Upper lobe of left lung (tissue), 6 donors: ENCODE measurements at places on chromosomes 13 and 19. TPM values are rescaled to one million over a fixed set of nuclear protein-coding genes. Genes with fewer than 3 reads are reported as not detected.

GRCh38 chr13:96020155-96020575 lies 33.0 kb downstream of the UGGT2 start:
- no peak for DNase-seq

DNA sequence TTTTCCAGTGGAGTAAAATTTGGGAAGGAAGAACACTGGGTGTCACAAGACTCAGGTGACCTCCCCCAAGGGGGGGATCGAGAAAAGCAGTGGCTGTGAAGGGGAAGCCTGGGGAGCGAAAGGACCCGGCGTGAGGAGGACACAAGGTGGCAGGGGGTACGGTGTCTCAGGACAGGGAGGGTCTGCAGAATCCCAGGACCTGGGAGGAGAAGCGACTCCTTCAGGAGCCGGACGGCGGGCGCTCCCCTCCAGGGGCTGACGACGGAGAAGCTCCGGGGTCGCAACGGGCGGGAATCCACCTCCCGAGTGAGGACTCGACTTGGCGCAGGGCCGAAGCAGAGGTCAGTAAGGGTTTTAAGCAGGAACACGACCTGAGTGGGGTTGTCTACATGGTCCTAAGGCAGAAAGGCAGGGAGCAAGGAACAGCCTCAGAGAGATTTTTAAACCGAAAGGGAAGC lies 529 bp downstream of the ZNF836 start:
- DNase-seq = peak; percentile 74

DNA sequence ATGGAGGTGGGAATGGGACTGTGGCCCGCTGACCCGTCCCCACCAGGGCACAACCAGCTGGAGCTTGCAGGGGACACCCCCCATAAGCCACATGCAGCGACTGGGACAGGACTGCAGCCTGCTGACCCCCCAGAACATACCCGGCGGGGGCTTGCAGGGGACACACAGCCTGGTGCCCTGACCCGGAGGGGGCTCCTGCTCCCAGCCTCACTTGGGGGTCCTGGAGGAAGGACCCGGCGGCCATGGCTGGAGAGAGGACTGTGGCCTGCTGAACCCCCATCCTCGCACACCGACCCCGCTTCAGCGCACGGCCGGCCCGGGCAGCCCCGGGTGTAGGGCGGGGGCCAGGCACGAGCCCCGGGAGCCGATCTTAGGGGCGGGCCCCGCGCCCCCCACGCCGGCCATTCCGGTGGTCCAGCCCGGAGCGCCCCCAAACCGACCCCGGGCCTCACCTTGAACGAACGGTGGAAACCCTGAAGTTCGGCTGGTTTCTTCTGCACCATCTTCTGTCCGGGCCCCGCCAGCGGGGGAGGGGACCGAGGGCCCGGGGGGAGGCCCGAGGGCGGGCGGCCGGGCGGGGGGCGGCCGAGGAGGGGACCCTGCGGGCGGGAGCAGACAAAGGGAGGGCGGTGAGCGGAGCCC lies 574 bp downstream of the MKNK2 start:
- peak; percentile 23 for DNase-seq

DNA sequence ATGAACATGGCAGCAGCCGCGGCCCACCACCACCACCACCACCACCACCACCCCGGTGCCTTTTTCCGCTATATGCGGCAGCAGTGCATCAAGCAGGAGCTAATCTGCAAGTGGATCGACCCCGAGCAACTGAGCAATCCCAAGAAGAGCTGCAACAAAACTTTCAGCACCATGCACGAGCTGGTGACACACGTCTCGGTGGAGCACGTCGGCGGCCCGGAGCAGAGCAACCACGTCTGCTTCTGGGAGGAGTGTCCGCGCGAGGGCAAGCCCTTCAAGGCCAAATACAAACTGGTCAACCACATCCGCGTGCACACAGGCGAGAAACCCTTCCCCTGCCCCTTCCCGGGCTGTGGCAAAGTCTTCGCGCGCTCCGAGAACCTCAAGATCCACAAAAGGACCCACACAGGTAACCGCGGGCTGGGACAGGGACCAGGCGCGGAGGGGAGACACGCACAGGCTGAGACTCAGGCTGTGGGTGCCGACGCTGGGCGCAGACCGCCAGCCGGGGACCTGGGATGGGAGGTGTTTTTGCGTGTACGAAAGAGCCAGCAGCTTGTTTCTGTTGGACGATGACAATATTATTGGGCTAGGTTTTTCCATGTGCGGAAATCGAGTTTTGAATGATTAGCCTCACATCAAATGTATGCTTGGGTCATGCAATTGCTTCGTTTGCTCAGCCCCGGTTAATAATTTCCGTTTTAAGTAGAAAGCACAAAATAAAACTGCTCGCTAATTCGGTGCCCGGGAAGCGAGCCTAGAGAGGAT lies 1.3 kb downstream of the ZIC2 start:
- DNase-seq = peak; percentile 67

DNA sequence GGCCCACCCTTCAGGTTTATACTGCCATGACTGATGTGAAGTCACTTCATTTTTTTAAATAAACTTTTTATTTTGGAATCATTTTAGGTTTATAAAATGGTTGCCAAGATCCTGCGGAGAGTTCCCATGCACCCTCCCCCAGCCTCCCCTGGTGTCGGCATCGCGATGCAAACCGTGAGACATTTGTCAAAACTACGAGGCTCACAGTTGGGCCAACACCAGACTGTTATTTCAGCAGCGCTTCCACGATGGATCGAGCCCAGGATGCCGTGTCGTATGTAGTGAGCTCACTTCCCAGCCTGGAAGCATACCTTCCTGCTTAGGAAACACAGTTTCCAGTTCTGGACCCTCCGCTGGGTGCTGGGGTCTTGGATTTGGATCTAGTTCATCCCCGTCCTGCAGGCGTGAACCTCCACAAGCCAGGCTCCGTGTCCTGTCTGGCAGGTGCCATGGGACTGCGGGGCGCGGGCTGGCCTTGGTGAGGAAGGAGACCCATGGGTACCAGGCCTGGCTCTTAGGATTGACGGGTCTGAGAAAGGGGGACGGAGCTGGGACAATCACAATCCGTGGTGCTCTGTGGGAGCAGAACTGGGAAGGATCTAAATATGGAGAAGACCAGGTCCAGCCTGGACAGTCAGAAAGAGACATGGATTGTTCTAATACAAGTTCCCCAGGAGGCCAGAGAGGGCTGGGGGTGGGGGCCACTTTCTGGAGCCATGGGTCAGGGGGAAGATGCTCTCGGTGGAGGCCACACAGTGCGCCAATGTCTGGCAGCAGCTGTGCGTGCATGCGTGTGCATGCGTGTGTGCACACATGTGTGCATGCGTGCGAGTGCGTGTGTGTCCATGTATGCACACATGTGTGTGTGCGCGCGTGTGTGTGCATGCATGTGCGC lies 2.4 kb upstream of the SBK2 start:
- no peak for DNase-seq

GRCh38 chr19:49327878-49328544 lies 3.0 kb upstream of the SLC6A16 start:
- DNase-seq = no peak

GRCh38 chr13:77909827-77910226 lies 8.8 kb downstream of the EDNRB start:
- DNase-seq = no peak

CYP4F2 gene
- total RNA-seq = 0.40 TPM

- peak; percentile 45 for DNase-seq
These were observed 495 bp downstream of the LSR start for GRCh38 chr19:35249146-35249847.

DNA sequence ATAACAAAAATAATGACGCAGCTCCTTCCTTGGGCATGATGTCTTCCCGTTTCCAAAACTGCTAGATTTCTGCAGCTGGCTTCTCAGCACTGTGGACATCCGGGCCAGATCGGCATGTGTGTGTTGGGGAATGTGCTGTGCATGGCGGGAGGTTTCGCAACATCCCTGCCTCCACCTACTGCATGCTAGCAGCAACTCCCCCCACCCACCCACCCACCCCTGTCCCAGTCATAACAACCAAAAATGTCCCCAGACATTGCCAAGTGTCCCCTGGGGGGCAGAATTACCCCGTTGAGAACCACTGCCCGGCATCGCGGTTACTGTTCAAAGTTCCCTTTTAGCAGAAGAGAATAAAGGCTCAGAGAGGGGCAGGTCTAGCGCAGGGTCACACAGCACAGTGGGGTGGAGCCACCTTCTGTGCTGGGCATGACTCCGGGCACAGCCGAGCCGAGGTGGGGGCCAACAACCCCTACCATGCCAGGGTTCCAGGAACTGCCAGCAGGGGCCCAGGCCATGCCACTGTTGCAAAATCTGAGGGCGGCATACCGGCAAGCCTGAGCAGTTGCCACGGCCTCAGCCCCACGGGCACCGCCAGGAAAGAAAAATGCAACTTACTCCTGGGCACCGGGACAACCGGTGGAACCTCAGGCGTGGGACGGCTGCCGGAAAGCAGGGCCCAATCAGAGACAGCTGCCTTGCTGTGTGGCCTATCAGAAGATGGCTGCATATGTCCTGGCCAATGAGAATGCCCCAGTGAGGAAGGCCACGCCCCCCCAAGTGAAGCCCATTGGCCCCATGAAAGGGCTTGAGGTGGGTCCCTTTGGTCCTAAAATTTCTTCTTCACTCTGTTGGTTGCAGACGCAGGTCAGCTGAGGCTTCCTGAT lies 22.5 kb upstream of the NFIC start:
- DNase-seq = peak; percentile 93

LAIR1 gene
- 127 TPM for total RNA-seq

- DNase-seq = no peak
These were observed 13.0 kb downstream of the GAS6 start for GRCh38 chr13:113850722-113851479.

GRCh38 chr19:32322541-32322940 lies 22.9 kb upstream of the ZNF507 start:
- DNase-seq = no peak

DNA sequence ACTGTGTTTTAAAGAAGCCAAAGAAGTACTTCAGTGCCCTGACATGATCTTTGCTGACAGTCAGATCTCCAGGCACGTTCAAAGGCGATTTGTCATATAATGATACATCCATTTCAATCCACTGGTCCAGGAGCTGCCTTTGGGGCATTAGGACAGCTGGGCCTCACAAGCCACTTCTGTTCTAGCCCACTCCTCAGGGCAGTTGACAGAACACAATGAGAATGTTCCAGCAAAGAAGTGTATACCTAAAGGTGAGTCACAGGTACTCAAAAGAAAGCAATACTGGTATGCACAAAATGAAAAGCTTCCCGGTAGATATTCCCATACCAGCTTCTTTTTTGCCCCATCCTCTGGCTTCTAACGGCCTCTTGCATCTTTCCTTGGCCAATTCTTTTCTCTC lies 12.5 kb upstream of the MAP3K10 start:
- DNase-seq = no peak

GRCh38 chr13:97653443-97654140 lies 219.6 kb downstream of the RAP2A start:
- peak; percentile 12 for DNase-seq
